ENCODE measurements at places on chromosomes 2 and 18. TPM values are rescaled to one million over a fixed set of nuclear protein-coding genes. Genes with fewer than 3 reads are reported as not detected.

Gene KLHL41
- total RNA-seq, result 4.1 TPM

Gene NMUR1
- total RNA-seq, result not detected

Gene SATB2
- 532 TPM for total RNA-seq

Gene STRADB
- 106 TPM for total RNA-seq

Gene ST6GAL2
- 148 TPM for total RNA-seq

Gene FBXO15
- 3.1 TPM for total RNA-seq

Gene TEX51
- total RNA-seq, result not detected

Gene SEPTIN10
- total RNA-seq, result 114 TPM

Gene IL1R2
- not detected for total RNA-seq

Gene CROCC2
- under 0.01 TPM for total RNA-seq
